ENCODE measurements at places on chromosomes 16 and 17. TPM values are rescaled to one million over a fixed set of nuclear protein-coding genes. Genes with fewer than 3 reads are reported as not detected.

Gene SNX20
- 2.1 TPM for total RNA-seq

- peaks cover 28% of the 10 kb centered on the region for H3K4me1 ChIP-seq
- no peaks in the 10 kb centered on the region for H3K27me3 ChIP-seq
- H3K36me3 ChIP-seq: peaks cover 20% of the 10 kb centered on the region
- H3K4me3 ChIP-seq: no peak overlapping the region
- no peak for DNase-seq
These were observed 41.7 kb downstream of the ZZEF1 start for GRCh38 chr17:4100883-4101756.

GRCh38 chr16:24337013-24337412, 80.9 kb downstream of the CACNG3 start:
- no peak overlapping the region for H3K27ac ChIP-seq
- no peak for DNase-seq
- no peaks in the 10 kb centered on the region for H3K36me3 ChIP-seq
- no peaks in the 10 kb centered on the region for H3K4me1 ChIP-seq
- no peak overlapping the region for H3K4me3 ChIP-seq
- no peaks in the 10 kb centered on the region for H3K27me3 ChIP-seq

Gene SSTR5
- not detected for total RNA-seq

DNA sequence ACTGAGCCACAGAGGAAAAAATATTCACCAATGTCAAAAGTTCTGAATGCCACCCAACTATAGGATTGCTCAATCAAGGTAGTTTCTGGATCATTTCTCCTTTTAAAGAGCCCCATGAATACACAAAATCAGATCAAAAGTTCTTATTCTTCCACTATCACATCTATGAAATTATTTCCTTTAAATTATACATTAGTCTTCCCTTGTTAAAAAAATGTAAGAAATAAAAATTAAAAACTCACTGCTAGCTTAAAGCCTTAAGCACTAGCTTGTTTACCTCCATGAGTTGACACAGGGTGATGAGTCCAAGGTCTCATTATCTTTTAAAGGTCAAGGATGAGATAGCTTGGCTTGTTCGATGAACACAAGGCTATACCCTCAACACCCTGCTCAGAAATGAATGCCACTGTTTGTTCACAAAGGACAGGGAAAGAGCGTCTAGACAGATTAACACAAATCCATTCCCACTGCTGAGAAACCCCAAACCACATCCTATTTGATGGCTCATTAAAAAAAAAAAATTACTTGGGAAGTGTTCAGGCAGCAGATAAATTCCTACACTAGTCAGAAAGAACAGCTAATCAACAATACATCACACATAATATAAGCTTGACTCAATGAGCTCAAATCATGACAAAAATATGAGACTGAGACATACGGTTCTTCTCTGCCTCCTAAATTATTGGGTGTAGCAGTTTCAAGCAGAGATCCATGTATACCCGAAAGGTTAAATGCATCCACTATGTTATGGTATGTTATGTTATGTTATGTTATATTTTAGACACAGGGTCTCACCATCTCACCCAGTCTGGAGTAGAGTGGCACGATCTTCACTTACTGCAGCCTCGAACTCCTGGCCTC, 118.9 kb downstream of the PARN start:
- no peak overlapping the region for H3K4me3 ChIP-seq
- no peaks in the 10 kb centered on the region for H3K36me3 ChIP-seq
- no peaks in the 10 kb centered on the region for H3K27me3 ChIP-seq
- no peak for DNase-seq
- peaks cover 24% of the 10 kb centered on the region for H3K4me1 ChIP-seq

DNA sequence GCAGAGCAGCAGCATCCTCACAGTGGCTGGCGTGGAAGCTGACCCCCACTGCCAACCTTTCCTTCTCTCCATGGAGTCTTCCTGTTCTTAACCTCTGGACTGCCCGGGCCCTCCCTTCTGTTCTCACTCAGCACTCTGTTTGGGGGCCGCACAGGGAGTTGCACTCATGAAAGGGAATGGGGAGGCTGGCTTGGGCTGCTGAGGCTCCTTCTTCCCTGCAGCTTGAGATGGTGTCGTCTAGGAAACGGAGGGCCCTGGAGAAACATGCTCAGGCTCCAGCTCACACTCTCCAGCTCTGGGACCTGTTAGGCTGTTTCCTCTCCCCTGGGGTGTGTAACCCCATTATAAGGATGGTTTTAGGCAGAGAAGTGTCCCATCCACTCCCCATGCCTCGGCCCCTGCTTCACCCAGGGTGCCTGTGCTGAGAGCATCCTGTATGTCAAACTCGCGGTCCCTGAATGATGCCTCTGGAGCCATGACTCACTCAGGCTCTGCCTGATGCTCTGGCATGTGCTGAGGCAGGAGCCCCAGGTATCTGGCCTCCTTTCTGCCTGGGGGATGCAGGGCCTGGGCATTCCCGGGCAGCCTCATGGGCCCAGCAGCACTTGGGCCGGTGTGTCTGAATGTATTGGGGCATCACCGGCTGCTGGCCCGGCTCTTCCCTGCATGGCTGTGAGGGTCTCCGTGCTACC, 18.9 kb downstream of the TMEM94 start:
- H3K36me3 ChIP-seq: peaks cover 24% of the 10 kb centered on the region
- no peaks in the 10 kb centered on the region for H3K27me3 ChIP-seq
- DNase-seq: no peak
- H3K27ac ChIP-seq: peak overlapping the region; percentile 78

GRCh38 chr16:3022684-3023414, 893 bp downstream of the HCFC1R1 start:
- H3K27ac ChIP-seq: peak overlapping the region; percentile 98
- peak overlapping the region; percentile 66 for H3K4me3 ChIP-seq
- H3K36me3 ChIP-seq: peaks cover 19% of the 10 kb centered on the region
- H3K27me3 ChIP-seq: peaks cover 9% of the 10 kb centered on the region
- H3K4me1 ChIP-seq: peaks cover 45% of the 10 kb centered on the region
- DNase-seq: no peak

GRCh38 chr16:27174798-27175197, 28.5 kb upstream of the KDM8 start:
- DNase-seq: no peak
- H3K4me1 ChIP-seq: peaks cover 8% of the 10 kb centered on the region
- no peak overlapping the region for H3K4me3 ChIP-seq
- H3K36me3 ChIP-seq: no peaks in the 10 kb centered on the region
- H3K27ac ChIP-seq: no peak overlapping the region

DNA sequence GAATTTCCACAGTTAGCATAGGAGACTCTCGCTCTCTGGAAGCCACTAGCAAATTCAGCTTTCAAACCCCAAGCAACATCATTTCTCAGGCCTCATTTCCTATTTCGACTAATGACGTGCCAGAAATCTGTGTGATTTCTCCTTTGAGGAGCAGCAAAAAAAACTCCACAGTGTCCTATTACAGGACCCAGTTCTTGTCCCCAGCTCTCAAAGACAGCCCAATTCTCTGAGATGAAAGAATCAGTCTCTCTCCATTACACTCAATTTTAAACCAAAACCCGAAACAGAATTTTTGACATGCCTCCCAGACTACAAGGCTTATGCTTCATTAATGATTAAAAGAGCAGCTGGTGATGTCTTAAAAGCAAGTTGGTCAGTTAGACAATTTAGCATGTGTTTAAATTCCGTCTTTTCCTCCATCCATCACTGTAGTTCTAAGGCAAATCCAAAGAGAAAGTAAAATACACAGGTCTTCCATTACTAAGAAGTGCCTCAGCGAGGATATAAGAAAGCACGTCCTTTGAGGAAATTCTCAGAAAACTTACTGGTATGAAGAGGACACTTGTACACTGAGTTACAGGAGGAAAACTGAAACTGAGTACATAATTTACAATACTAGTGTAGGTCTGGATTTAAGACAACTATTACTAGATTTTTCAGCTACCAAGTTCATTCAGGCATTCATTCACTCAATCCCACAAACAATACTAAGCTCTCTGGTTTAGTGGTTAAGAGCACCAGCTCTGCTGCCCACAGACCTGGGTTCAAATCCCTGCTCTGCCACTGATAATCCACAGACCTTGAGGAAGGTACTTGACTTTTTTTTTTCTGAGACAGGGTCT, 12.5 kb downstream of the TOM1L2 start:
- H3K4me3 ChIP-seq: peak overlapping the region; percentile 24
- peaks cover 9% of the 10 kb centered on the region for H3K36me3 ChIP-seq
- H3K27me3 ChIP-seq: no peaks in the 10 kb centered on the region
- DNase-seq: no peak
- H3K4me1 ChIP-seq: peaks cover 62% of the 10 kb centered on the region

DNA sequence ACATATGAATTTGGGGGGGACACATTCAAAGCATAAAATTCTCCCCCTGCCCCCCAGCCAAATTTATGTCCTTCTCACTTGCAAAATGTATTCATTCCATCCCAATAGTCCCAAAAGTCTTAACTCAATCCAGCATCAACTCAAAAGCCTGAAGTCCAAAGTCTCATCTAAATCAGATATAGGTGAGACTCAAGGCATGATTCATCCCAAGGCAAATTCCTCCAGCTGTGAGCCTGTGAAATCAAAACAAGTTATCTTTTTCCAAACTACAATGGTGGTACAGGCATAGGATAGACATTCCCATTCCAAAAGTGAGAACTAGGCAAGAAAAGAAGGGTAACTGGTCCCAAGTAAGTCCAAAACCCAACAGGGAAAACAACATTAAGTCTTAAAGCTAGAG, 5.9 kb upstream of the GOSR2 start:
- no peaks in the 10 kb centered on the region for H3K36me3 ChIP-seq
- H3K4me3 ChIP-seq: no peak overlapping the region

DNA sequence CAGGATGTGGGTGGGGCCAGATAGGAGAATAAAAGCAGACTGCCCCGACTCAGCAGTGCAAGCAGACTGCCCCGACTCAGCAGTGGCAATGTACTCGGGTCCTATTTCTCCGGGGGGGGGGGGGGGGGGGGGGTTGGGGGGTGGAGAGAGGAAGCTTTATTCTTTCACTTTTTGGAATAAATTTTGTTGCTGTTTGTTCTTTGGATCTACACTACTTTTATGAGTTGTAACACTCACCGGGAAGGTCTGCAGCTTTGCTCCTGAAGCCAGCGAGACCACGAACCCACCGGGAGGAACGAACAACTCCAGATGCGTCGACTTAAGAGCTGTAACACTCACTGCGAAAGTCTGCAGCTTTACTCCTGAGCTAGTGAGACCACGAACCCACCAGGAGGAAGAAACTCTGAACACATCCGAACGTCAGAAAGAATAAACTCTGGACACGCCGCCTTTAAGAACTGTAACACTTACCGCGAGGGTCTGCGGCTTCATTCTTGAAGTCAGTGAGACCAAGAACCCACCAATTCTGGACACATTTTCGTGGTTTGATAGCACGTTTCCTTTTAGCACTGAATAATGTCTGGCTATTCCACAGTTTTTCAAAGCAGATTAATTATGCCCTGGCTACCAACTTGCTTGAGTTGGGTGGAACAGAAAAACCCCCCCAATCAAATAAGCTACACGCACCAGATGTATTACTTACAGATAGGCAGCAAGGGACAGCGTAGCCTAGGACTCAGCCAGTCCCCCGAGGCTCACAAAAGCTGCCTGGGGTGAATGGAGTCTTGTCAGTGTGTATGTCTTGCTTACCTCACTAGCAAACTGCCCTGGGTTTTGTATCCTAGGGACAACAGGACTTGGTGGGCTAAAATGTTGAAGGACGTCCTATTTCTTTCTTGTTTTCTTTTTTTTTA, 11.9 kb downstream of the FZD2 start:
- H3K4me1 ChIP-seq: no peaks in the 10 kb centered on the region
- no peak for DNase-seq
- H3K36me3 ChIP-seq: no peaks in the 10 kb centered on the region
- H3K27ac ChIP-seq: no peak overlapping the region
- H3K4me3 ChIP-seq: no peak overlapping the region
- no peaks in the 10 kb centered on the region for H3K27me3 ChIP-seq

Gene OTOA
- total RNA-seq: not detected

- no peaks in the 10 kb centered on the region for H3K36me3 ChIP-seq
- no peak overlapping the region for H3K27ac ChIP-seq
- H3K4me1 ChIP-seq: peaks cover 33% of the 10 kb centered on the region
- DNase-seq: no peak
These were observed 3.0 kb upstream of the TAC4 start for GRCh38 chr17:49850772-49851386.

Gene MAP1LC3B
- 55.9 TPM for total RNA-seq

Gene RCVRN
- 0.52 TPM for total RNA-seq

Gene DNAH9
- total RNA-seq: 0.92 TPM

DNA sequence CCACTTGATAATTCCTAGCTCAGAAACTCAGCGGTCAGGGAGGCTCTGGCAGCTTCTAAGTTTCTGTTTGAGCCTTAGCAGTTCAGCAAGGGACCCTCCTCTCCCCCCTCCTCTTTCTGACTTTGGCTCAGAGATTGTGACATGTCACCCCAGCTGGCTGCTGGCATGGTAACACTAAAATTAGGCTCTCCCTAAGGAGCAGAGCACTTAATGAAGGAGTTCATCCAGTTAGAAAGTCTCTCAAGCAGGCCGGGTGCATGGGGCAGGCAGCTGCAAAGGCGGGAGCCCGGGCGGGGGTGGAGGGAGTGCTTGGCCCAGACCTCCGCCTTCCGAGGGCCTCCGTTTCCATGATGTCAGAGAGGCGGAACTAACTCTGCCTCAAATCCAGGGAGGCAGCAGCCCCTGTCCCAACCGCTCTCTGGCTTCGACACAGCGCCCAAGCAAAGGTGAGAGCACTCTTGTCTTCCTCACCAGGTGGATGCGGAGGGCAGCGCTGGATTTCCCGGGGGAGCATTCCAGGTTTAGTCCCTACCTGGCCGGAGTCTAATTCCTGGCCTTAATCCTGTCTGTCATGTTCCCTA, 128.0 kb upstream of the PLCG2 start:
- H3K27me3 ChIP-seq: no peaks in the 10 kb centered on the region
- peak overlapping the region; percentile 19 for H3K4me3 ChIP-seq
- H3K36me3 ChIP-seq: no peaks in the 10 kb centered on the region
- peak overlapping the region; percentile 52 for H3K27ac ChIP-seq

- H3K27ac ChIP-seq: no peak overlapping the region
- no peak overlapping the region for H3K4me3 ChIP-seq
- no peak for DNase-seq
- H3K27me3 ChIP-seq: no peaks in the 10 kb centered on the region
These were observed 18.1 kb downstream of the MMP15 start for GRCh38 chr16:58043571-58044155.

- H3K27ac ChIP-seq: no peak overlapping the region
- no peaks in the 10 kb centered on the region for H3K27me3 ChIP-seq
- DNase-seq: no peak
These were observed 367.1 kb downstream of the SOX9 start for GRCh38 chr17:72487731-72488494.

Gene SPNS3
- not detected for total RNA-seq

GRCh38 chr17:56823848-56824247, 9.9 kb downstream of the C17orf67 start:
- peaks cover 10% of the 10 kb centered on the region for H3K36me3 ChIP-seq
- no peak overlapping the region for H3K4me3 ChIP-seq
- H3K27me3 ChIP-seq: no peaks in the 10 kb centered on the region
- no peak for DNase-seq
- H3K4me1 ChIP-seq: peaks cover 7% of the 10 kb centered on the region

All from esophagus muscularis mucosa (tissue), 4 donors.